ENCODE measurements at places on chromosomes 3 and 15.
A peak's percentile ranks its signal among the peaks of the same experiment; 100 is the strongest.

DNA sequence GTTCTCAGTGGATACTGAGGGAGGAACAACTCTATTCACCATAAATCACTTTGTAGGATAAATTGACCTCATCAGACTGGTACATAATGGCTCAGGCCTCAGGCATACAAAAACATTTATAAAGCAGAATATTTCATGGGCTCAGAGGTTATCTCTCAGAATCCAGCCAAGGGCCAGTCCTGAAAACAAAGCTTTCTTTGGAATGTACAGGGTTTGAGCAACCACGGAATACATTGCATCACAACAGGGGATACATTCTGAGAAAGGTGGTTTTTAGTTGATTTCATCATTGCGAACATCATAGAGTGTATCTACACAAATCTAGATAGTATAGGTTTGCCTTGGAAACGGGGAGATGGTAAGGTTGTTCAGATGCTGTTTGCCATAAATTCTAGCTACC is 33.4 kb upstream of the CTDSPL2 start:
- no peak for DNase-seq

- no peak for DNase-seq
Measured at GRCh38 chr3:37290551-37290950, 116.2 kb upstream of the LRRFIP2 start.

- no peak for DNase-seq
Measured at GRCh38 chr3:39750712-39751111, 58.7 kb upstream of the MYRIP start.

DNA sequence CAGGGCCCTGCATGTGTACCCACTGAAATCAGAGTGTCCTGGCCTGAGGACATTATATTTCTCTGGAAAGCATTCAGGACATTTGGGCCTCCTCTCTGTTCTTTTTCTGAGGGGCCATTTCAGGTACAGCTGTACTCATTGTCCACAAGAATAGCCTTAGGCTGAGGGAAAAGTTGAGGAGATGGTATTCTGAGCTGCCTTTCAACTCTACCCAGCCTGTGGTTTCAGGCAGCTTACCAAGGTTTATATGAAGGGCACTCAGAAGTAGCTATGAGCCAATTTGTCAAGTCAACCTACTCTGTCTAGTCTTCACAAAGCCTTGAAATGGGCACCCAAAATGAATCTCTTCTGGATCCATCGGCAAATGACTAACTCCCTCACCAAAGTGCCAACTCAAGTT is 9.4 kb downstream of the ATP13A4 start:
- no peak for DNase-seq

DNA sequence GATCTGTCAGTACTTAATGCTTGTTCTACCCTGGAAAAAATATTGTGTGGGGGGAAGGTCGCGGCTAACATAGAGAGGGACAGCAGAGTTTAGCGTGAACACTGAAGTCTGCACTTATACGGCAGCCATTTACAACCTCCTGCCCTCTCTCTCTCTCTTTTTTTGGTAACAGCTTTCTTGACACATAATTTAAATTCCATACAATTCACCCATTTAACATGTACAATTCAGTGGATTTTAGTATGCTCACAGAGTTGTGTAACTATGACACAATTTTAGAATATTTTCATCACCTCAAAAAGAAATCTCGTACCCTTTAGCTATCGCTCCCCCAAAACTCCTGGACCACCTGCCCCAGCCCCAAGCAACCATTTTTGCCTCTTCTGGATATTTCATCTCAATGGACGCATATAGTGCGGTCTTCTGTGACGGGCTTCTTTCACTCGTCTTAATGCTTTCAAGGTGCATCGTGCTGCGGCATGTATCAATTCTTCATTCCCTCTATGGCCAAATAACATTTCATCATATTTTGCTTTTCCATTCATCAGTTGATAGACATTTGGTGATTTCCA is 141.8 kb downstream of the XXYLT1 start:
- DNase-seq = no peak

- DNase-seq = no peak
Measured at GRCh38 chr3:28053759-28054158, 187.7 kb upstream of the CMC1 start.

GRCh38 chr15:25871403-25871802 is 8.3 kb upstream of the ATP10A start:
- DNase-seq = no peak

- no peak for DNase-seq
Measured at GRCh38 chr3:62559831-62560445, 186.6 kb upstream of the FEZF2 start.

DNA sequence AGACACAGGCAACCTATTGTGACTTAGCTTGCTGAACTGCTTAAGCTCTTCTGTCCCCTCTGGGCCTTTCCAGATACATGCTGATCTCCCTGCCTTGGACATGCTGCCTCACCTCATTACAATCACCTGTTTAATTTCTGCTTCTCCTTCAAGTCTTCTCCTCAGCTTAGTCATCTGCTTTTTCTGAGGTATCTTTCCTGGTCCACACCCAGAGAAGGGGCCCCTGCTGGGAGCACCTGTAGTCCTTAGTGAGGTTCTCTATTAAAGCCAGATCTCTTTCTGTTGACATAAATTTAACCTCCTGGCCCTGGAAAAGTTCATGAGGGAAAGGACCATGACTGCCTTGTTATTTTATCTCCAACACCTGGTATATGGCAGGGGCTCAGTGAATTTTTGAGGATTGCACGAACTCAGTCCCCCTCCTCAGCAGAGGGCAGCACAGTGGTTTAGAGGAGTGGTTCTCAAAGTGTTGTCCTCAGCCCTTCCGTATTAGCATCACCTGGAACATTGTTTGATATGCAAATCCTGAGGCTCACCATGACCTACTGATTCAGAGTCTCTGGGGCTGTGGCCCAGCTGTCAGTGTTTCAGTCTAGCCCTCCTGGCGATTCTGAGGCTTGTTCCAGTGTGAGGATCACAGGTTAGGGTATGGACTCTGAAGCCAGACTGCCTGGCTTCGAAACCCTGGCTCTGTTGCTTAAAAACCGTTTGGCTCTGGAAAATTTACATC is 12.7 kb downstream of the COL6A6 start:
- DNase-seq = no peak

- DNase-seq = no peak
Measured at GRCh38 chr3:193826159-193826795, 233.3 kb downstream of the OPA1 start.

DNA sequence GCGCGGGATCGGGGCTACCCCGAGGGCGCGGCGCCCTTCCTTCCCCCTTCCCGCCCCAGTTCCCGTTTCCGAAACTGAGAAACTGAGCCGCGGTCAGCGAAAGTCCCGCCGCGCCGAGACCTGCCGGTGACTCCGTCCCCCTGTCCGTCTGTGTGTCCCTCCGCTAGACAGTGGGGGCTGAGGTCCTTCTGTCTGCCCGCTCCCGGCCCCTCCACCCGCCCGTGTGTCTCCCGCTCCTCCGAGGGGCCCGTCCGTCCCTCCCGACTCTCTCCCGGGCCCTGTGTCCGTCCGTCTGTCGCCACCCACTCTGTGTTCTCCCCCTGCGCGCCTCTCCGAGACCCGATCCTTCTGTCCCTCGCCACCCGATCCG is 426 bp downstream of the PRKCD start:
- no peak for DNase-seq

GRCh38 chr3:56933803-56934202 is 126.7 kb upstream of the SPATA12 start:
- DNase-seq = no peak

DNA sequence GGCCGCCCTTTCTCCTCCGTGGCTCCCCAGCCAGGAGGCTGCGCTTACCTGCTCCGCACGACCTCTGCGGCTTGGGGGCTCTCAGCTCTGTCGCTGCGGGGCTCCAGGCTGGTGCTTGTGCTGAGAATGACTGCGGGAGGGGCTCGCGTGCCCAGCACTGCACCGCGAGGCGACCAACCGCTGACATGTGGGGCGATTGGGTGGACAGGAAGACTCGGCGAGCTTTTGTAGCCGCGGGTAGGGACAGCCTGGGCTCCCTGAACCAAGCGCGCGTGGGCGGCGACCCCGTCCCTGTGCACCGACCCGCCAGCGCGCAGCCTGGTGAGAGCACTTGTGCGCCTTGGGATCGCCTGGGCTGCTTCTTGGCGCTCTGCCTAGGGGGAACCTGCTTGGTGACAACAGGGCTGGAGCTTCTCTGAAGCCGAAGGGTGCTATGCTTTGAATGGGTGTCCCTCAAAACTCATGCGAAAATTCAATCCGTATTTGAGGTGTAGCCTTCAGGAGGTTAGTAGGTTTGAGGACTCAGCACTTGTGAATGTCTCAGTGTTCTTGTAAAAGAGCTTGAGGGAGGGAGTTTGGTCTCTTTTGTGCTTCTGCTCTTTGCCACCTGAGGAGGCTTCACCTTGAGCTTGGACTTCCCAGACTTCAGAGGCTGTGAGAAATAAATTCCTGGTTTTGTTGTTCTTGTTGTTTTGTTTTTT is 50.4 kb downstream of the IL12A start:
- DNase-seq = peak; percentile 16

DNA sequence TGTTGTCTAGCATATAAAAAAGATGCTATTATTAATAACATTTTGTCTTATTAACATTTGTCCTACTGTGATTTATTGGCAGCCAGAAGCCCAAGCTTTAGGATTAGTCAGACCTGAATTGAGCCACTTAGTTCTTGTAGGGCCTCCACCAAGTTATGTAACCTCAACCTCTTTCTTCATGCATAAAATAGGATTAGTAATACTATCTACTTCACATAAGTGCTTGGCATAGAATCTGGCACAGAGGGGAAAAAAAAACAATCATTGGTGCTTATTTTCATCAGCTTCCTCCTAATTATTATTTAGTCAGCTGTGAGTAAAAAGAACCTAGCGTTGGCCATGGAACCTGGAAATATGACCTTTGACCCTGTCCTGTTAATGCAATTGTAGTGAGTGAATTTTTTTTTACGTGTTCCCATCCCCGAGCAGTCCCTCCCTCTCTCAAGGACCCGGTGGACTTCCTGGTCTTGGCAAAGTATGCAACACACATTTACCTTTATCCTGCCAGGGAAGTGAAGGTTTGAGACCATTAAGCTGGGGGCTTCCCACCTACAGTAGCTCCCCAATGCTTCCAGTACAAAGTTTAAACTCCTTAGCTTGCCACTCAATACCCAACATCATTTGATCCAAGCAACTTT is 136.8 kb downstream of the FHIT start:
- no peak for DNase-seq

Data from T-helper 1 cell (primary cell).